ENCODE measurements at places on chromosomes 11 and 22. TPM values are rescaled to one million over a fixed set of nuclear protein-coding genes. Genes with fewer than 3 reads are reported as not detected.

DNA sequence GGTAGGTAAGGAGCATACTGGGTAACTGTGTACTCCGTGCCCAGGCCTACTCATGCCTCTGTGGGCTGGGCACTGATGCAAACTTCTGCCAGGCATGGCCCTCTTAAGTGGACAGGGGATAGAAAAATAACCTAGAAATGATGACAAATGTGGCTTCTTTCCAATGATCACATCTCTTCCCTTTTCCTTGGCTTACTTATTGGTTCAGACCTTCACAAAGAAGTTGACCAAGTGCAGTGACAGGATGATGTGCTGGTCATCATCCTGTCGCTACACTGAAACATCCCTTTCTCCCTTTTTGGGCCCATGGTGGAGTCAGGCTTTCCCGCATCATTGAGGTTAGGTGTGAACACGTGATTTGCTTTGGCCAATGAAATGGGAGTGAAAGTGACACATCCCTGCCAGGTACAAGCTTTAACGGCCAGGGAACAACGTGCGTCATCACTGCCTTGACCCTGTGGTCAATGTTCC, 31.8 kb upstream of the APOBEC3A start:
- no peak for DNase-seq

Gene LDHAL6A
- polyA plus RNA-seq: not detected

GRCh38 chr22:17116572-17117330, 4.4 kb downstream of the TMEM121B start:
- no peak for DNase-seq

Gene SLC22A8
- not detected for polyA plus RNA-seq

Gene LGALS1
- 3,861 TPM for polyA plus RNA-seq

- no peak for DNase-seq
These were observed 1031.1 kb downstream of the TBC1D22A start for GRCh38 chr22:47793304-47794101.

Gene ZBTB44
- 4.4 TPM for polyA plus RNA-seq

DNA sequence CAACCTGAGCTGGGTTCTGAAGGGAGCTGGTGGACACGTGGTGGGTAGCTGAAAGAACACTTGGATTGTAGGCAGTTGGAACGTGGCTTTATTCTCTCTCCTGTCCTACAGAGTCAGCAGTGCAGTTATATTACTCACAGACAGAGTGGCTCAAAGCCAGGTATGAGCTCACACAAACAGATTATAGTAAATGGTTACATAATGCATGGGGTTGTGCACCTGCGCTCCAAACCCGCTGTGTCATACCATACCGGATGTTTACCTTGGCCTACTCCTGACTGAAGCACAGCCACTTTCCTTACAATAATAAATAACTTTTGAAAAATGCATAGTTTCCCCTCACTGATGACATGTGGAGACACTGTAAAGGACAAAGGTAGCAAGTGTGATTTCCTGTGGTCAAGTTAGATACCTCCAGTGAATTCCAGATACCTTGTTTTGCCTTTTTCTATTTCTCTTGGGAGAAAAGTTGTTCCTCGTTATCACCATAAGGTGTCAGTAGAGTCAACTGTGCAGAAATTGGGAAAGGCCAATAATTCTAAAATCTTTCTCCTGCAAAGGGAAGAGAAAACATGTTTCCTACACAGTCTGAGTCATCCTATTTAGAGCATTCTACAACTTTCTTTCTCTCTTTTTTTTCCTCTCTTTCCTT, 13.5 kb downstream of the MS4A6A start:
- DNase-seq: peak; percentile 40

Gene KDM4E
- not detected for polyA plus RNA-seq

GRCh38 chr22:39254122-39254521, 9.3 kb upstream of the PDGFB start:
- no peak for DNase-seq

DNA sequence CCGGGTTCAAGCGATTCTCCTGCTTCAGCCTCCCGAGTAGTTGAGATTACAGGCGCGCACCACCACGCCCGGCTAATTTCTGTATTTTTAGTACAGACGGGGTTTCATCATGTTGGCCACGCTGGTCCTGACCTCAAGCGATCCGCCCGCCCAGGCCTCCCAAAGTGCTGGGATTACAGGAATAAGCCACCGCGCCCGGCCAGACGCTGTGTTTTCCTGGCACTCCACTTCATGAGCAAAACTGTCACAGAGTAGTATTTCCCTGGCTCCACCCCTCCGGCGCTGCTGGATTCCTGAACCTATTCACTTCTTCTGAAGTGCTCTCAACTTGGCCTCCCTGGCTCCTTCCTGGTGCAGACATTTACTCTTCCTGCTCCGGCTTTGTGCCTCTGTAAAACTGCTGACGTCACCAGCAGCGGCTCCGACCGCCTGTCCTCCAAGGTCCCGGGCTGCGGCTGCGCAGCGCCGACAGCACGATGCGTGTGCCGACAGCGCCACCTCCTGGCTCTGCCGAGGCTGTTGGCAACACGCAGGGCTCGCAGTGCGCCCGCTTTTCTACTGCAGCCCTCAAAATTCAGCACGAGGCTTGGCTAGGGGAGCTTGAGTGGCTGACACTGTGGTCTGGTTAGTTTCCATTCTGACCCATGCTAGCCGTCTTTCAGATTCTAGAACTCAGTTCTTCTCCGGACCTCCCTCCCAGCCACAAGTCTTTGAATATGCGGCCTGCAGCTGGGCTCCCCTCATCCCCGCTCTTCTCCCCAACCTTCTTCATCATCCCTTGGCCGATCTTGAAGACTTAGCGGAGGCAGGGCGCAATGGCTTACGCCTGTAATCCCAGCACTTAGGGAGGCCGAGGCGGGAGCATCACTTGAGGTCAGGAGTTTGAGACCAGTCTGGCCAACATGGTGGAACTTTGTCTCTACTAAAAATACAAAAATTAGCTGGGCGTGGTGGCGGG, 36.6 kb downstream of the APOL3 start:
- peak; percentile 64 for DNase-seq

Gene OR51E2
- polyA plus RNA-seq: not detected

DNA sequence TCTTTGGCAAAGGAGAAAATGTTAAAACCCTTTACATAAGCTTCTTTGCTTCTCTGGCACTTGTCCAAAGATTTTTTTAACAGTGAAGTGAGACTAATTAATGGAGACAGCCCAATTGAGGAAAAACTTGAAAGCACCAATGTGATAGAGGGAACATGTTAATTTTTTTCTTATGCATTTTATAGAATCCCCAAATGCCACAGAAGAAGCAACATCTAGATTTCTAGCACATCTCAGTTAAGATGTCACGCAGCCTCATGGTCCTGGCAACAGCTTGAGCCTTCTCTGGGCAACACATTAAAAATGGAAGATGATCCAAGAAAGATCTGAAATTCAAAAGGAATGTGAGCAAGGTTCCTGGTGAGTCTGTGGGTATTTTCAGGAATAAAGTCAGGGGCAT, 48.5 kb downstream of the PACSIN2 start:
- no peak for DNase-seq

Gene CNGA4
- 0.03 TPM for polyA plus RNA-seq

Gene TMPRSS5
- 0.11 TPM for polyA plus RNA-seq

Measured in foreskin keratinocyte (primary cell).